ENCODE measurements at places on chromosomes 6 and 20. TPM values are rescaled to one million over a fixed set of nuclear protein-coding genes. Genes with fewer than 3 reads are reported as not detected.
A peak's percentile ranks its signal among the peaks of the same experiment; 100 is the strongest.

DNA sequence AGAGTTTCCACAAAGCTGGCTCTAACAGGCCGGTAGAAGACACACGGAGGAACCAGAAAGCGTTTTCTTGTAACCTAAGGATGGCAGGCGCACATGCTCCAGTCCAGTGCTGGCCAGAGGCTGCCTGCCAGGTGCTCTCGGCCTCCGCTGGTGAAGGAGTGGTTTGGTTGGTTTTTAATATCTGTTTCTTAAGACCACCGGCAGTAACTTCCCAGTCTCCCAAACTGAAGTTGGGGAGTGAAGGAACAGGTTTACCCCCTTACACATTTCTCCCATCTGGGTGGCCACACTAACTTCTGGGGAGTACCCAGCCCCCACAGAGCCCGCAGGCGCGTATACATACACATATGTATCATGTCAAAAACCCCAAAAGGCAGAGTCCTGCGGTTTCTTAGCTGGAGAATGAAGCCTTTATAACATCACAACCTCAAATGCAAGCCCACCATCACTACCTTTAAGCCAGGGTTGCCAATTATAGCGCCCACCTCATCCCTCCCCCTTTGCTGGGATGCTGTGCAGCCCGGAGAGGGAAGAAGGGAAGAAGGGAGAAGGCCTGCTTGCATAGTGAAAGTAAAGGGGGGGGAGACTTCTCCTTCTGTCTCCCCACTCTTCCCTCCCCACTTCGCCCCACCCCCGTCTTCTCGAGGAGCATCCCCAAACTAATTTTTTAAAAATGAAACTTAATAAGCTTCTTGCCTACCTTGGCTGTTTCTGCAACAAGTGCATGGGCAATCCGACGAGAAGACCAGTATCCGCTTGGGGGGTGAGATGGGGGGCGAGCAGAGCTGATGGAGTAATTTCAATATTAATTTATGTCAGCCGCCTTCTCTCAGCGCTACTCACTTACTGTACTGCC lies 1.0 kb downstream of the TRERF1 start:
- DNase-seq, result peak; percentile 18

The PAK5 gene
- polyA plus RNA-seq, result not detected

GRCh38 chr20:51902933-51903332 lies 100.6 kb upstream of the SALL4 start:
- no peak for DNase-seq

The TTLL9 gene
- not detected for polyA plus RNA-seq

DNA sequence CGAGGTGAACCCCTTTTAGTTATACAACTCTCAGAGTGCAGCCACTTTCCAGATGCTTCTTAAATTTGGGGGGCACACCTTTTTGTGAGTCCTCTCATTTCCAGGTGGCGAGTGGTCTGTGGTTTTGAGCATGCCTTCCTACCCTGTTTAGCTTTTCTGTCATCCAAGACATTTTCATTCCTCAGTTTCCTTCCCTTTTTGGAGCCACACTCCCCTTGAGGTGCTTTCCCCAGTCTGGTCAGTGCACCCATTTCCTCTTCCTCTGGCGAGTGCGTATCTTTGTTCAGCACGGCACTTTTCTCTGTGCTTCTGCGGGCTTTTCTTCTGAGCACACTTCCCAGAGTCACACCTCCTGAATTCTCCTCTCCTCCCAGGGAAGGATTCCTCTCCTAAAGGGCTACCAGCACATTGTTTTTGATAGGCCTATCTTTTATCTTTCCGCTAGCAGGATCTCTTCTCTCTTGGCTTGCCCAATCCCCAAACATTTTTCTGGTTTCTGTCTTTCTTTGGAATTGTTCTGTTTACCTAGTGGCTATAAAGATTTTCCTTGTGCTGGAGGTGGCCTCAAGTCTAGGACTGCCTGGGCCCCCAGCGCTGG lies 1.4 kb downstream of the PHF20 start:
- peak; percentile 29 for DNase-seq
